ENCODE measurements at places on chromosomes 13 and 19. TPM values are rescaled to one million over a fixed set of nuclear protein-coding genes. Genes with fewer than 3 reads are reported as not detected.

The ANKRD24 gene
- 0.90 TPM for total RNA-seq

The NDFIP2 gene
- 29.4 TPM for total RNA-seq

The MAST1 gene
- total RNA-seq, result 0.32 TPM

The CAMSAP3 gene
- total RNA-seq, result under 0.01 TPM

The CYP2F1 gene
- total RNA-seq, result not detected

The KLK1 gene
- not detected for total RNA-seq

The FPR2 gene
- not detected for total RNA-seq

The CGB2 gene
- total RNA-seq, result not detected

The PNMA8C gene
- not detected for total RNA-seq

The CBY2 gene
- not detected for total RNA-seq

The LYPD3 gene
- total RNA-seq, result under 0.01 TPM

The XAB2 gene
- total RNA-seq, result 24.3 TPM

The ZNF155 gene
- 5.3 TPM for total RNA-seq

The SHC2 gene
- 0.54 TPM for total RNA-seq
